ENCODE measurements at places on chromosomes 2 and 18. TPM values are rescaled to one million over a fixed set of nuclear protein-coding genes. Genes with fewer than 3 reads are reported as not detected.
A peak's percentile ranks its signal among the peaks of the same experiment; 100 is the strongest.

TRIM43B gene
- total RNA-seq: not detected

DNA sequence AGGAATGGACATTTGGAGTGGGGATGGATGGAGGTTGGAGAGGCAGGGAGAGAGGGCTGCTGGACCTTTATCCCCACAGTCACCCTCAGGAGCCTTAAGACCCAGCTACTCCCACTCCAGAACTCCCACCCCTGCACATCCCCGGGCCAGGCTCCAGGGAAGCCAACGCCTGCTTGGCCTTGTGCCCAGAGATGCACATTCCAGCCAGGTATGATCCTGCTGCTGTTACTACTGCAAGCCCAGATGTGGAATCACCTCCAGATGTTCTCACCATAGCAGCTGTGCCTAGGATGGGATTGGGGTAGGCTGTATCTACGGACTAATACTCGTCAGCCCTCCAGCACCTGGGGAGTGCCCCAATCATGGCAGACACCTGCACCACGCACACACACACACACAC lies 71.7 kb downstream of the ZFP36L2 start:
- no peak for DNase-seq

DNA sequence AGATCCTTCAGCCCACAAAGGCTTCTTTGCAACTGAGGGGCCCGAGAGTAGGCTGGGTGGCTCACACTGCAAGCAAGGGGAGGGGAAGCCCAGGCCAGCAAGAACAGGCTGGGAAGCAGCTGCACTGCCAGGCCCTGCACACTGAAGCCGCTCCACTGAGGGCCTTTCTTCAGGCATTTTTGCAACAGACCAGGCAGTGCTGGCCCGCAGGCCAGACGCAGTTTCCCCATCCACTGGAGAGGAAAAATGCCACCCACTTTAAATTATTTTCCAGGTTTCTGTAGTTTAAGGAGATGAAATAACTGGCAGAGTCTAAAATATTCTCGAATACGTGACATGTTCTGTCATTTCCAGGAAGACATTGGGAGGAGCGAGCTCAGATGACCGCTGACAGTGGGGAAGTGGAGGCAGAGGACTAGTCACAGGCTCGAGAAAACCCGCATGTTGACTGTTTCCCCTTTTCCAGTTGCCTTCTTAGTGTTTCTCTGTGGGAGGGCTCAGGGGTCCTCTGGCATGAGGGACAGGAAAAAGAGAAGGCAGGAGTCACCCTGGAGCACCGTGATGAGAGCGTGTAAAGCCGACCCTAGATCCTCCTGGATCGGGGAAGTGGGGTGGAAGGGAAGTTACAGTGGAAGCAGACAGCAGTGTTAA lies 53.3 kb upstream of the B3GNT7 start:
- no peak for DNase-seq

DNA sequence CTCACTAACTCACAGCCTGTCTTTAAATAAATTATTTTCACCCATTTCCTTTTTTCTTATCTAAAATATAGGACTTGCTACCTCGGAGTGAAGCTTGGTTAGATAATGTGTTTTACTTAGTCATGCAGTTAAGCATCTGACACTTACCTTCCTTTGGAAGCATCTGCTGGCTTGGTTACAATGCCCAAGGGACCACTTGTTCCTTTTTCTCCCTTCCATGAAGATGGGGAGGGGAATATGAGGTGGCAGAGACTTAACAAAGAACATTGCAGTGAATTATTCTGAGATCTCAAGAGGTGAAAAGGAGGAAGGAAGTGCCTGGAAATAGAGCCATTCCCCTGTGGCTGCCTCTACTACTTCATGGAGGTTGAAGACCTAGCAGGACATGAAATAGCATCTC lies 145.4 kb upstream of the FOSL2 start:
- no peak for DNase-seq

DNA sequence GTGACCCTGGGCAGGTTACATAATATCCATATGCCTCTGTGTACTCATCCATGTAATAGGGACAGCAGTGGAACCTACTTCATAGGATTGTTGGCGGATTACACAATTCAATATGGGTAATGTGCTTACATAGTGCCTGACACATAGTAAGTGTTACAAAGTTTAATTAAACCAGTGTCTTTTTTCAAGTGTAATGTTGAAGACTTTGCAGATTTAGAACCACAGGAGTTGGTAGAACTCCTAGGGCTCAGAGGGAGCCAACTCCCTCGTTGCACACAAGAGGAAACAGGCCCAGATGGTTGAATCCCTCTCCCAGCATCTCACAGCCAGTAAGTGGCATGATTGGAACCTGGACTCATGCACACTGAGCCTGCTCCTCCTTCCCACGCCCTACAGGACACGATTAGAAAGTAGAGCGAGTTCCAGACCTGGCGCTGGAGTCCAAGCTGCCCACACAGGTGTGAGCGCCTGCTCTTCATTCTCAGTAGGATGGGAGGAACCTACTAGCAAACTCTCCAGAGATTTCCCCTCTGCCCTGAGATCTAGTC lies 97.8 kb downstream of the VSNL1 start:
- no peak for DNase-seq

GRCh38 chr2:192437653-192438052 lies 242.9 kb upstream of the TMEFF2 start:
- no peak for DNase-seq

DNA sequence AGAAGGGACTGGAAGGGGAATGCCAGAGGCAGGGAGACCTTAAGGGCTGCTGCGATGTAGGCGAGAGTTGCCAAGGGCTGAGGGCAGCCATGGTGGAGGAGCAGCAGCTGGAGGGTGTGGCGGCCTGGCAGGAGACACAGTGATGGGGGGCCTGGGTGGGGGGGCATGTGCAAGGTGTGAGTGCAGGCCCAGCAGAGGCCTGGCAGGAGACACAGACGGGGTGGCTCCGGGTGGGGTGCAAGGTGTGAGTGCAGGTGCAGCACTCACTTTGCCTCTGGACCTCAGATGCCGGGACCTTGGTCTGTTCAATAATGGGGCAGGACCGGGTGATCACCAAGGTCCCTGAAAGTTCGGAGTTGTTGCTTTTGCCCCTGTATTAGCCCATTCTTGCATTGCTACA lies 76.2 kb upstream of the ODC1 start:
- DNase-seq: no peak

CNTNAP5 gene
- not detected for total RNA-seq

CTAGE1 gene
- total RNA-seq: 0.03 TPM

GRCh38 chr2:226652369-226652768 lies 147.3 kb downstream of the IRS1 start:
- DNase-seq: peak; percentile 88

GCFC2 gene
- 35.9 TPM for total RNA-seq

FIGN gene
- 2.3 TPM for total RNA-seq

GRCh38 chr18:48621815-48622555 lies 83.2 kb downstream of the CTIF start:
- DNase-seq: no peak

- no peak for DNase-seq
Measured at GRCh38 chr2:65395621-65396347, 36.6 kb downstream of the SPRED2 start.

DNER gene
- 34.3 TPM for total RNA-seq

MEP1B gene
- total RNA-seq: not detected

GRCh38 chr2:119715409-119716283 lies 36.6 kb downstream of the TMEM177 start:
- peak; percentile 13 for DNase-seq

DNA sequence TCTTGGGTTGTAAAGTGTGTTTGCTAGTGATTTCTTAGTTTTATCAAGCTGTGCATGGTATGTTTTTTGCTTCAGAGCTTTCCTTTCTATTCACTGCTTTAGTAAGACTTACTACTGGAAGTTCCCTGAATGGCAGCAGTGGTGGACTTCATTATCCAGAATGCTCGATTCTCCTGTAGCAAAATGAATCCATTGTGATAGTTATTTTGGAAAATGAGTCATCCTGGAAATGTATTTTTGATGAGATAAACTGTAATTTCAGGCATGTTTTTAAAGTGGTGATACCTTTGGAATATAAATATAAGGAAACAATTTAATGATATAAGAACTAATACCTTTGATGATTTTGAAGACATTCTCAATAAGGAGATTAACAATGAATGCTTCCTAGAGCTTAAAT lies 387.1 kb downstream of the PTPRM start:
- DNase-seq: peak; percentile 44

LIMS4 gene
- 0.16 TPM for total RNA-seq

PAX8 gene
- 0.75 TPM for total RNA-seq

RTP5 gene
- total RNA-seq: not detected

- DNase-seq: no peak
Measured at GRCh38 chr2:5548991-5549715, 143.0 kb upstream of the SOX11 start.

TMX3 gene
- 34.4 TPM for total RNA-seq

- peak; percentile 78 for DNase-seq
Measured at GRCh38 chr2:69375494-69376353, 11.3 kb downstream of the GFPT1 start.

ABCB11 gene
- total RNA-seq: 0.03 TPM

- DNase-seq: no peak
Measured at GRCh38 chr2:86185517-86186212, 9.6 kb downstream of the IMMT start.

DNA sequence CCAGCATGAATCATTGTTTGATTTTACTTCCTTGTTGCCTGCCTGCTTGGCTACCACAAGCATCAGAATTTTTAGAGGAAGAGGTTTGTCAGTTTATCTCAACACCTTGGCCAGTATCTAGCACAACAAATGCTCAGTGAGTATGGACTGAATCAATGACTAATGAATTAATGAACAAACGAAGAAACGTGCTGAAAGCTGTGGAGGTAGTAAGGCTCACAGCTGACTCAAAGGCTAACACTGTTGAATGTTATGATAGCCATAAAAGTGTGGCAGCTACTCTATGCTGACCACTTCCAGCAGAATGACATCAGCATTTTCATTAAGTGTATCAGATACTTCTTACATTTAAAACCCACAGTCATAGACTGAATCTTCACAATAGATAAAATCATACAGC lies 543.4 kb downstream of the IRS1 start:
- DNase-seq: no peak

DNA sequence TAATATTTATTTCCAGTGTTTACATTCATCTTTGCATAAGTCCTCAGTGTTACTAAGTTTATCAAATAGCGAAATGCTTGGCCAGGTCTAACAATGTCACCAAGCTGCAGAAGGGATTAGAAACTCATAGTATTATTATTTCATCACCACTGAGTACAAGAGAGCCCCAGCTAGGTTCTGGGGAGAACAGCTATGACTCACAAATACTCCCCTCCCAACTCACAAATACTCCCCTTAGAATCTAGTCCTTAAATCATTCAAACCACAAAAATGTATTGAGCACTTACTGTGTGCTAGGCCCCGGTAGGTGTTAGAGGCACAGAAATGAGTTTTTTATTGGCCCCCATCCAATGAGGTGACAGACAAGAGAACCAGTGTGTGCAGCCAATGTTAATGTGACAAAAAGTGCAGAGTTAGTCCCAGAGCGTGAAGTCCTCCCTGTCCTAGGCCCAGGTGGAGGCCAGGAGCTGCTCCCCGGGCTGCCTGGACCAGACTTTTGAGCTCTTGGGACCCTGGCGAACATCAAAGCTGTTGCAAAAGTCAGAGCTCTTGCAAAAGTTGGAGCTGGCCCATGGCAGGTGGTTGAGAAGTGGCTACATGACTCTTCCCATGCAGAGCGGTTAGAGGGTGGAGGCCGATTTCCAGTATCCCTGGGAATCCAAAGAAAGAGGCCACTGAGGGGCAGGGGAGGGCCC lies 9.8 kb downstream of the STEAP3 start:
- DNase-seq: no peak

DNA sequence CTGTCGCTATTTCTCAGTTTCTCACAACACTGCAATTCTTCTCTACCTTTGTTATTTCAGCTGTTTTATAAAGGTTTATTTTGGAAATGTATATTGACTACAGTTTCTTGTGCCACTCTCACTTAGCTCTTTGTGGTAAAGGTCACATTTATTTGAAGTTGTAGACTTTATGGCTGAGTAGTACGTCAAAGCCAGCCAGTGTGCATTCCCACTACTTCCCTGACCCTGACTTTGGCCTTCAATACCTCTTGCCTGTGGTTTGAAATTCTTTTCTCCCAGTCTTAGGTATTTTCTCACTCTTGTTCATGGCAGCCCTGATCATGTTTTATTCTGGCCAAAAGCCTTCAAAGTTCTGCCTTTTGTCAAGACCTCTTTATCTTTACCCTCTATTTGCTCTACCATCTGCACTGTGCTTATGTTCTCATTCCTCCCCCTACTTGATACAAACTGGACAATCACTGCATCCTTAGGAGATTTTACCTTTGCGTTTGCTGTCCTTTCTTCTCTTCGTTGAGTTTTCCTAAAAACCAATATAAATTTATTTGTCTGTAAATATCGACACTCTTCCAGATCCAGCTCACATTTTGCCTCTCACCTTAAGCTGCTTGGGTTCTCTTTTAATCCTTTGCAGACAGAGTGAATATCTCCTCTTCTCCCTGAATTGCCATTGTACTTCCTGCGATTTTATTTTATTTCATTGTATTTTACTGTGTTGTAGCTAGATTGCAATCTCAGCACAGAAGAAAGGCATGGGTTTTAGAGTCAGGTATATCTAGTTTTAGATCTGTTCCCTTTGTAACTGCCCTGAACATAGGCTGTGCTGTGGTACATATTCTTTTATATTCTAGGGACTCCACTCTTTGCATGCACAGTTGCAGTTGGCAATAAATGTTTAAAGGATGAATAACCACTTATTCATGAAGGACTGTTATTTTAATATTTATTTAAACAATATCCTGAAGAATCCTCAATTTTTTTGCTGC lies 31.2 kb downstream of the GULP1 start:
- DNase-seq: peak; percentile 47

- peak; percentile 55 for DNase-seq
Measured at GRCh38 chr2:165825041-165825440, 31.0 kb upstream of the GALNT3 start.

- no peak for DNase-seq
Measured at GRCh38 chr2:66436581-66437001, 1.7 kb downstream of the MEIS1 start.

C2orf76 gene
- 23.8 TPM for total RNA-seq

DNA sequence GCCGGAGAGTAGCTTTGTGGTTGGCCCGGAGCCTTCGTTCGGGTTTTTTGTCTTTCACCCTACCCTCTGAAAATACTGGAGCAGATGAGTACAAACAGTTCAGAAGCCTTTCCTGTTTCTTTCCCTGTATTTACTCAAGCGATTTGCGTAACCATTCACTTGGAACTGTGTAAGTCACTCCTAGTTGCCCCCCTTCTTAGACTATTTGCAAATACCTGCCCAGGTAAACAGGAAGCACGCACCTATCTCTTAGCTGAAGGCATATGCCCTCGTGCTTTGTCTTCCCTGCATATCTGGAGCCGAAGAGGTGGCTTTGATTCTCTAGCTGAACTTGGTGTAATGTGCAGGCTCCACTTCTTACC lies 1.4 kb downstream of the KCNS3 start:
- DNase-seq: no peak

All from SK-MEL-5 (cell line).